B cell (primary cell): ENCODE measurements at places on chromosomes 16 and 17. TPM values are rescaled to one million over a fixed set of nuclear protein-coding genes. Genes with fewer than 3 reads are reported as not detected.

Gene DLX3
- not detected in 2 replicates for total RNA-seq

Gene SDR42E1
- 6.9 and 8.6 TPM in 2 replicates for total RNA-seq

Gene KRTAP4-5
- total RNA-seq: not detected in 2 replicates

Gene KCNH4
- total RNA-seq: 0.51 and 0.62 TPM in 2 replicates

Gene GOT2
- total RNA-seq: 31.2 and 33.6 TPM in 2 replicates

Gene PLK1
- 2.7 and 3.0 TPM in 2 replicates for total RNA-seq

DNA sequence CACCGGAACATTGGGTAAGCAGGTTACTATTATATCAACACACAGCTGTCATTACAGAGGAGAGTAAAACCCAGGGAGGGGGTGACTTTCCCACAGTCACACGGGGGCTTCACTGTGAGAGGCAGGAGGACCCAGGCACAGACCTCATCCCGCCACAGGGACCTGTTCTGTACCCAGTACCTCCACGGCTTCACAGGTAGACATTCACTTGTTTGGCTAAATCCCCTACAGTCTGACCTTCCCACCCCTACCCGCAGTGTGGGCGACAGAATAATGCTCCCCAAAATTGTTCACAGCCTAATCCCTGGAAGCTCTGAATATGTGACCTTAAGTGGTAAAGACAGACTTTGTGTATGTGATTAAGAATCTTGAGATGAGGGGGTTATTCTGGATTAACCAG is 16.5 kb downstream of the LITAF start:
- H3K4me1 ChIP-seq: peaks cover 50% of the 10 kb centered on the region
- H3K27me3 ChIP-seq: no peaks in the 10 kb centered on the region

DNA sequence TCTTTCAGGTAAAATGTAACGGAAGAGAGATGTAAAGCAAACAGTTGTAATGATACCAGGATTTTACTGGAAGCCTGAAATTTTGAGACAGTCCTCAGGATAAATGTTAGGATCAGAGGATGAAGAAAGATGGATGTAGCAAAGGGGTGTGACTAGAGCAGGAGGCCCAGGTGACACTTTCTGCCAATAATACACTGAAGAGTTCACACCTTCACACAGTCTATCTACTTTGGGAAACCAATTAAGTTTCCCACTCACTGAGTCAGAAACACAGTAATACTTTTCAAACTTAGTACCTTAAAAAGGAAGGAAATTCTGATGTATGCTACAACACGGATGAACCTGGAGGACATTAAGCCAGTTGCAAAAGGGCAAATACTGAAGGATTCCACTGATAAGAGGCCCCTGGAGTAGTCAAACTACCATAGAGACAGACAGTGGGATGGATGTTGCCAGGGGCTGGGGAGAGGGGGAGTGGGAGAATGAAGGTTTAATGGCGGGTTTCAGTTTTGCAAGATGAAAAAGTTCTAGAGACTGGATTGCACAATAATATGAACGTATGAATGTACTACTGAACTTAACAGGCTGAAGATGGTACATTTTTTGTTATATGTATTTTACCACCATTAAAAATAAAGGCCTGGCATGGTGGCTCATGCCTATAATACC is 62.3 kb downstream of the CYTH1 start:
- no peak for DNase-seq
- peaks cover 100% of the 10 kb centered on the region for H3K4me1 ChIP-seq
- peak overlapping the region; percentile 69 for H3K27ac ChIP-seq
- H3K4me3 ChIP-seq: no peak overlapping the region

DNA sequence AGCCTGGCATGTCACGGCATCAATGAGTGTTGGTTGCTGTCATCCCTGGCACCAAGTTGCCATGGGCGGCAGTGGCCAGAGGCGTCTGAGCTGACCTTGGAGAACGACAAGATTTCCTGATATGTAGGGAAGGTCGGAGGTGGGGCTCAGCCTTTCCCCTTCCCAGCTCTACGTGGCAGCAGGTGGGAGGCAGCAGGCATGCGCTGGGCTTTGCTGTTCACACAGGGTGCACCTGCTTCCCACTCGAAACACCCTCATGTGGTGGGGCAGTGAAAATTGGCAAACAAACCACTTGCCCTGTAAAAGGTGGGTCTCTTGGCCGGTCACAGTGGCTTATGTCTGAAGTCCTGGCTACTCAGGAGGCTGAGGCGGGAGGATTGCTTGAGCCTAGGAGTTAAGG is 12.3 kb upstream of the TFAP4 start:
- H3K27ac ChIP-seq: no peak overlapping the region
- no peaks in the 10 kb centered on the region for H3K27me3 ChIP-seq
- H3K4me1 ChIP-seq: peaks cover 7% of the 10 kb centered on the region
- no peak for DNase-seq

DNA sequence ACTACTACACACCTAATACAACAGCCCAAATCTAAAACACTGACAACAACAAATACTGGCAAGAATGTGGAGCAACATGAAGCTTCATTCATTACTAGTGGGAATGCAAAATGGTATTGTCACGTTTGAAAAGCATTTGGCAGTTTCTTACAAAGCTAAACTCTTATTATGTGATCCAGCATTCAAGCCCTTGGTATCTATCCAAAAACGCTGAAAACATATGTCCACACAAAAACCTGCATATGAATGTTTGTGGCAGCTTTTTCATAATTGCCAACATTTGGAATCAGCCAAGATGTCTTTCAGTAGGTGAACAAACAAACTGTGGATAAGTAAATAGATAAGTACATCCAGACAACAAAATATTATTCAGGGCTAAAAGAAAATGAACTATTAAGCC is 501.1 kb upstream of the KIF2B start:
- no peak for DNase-seq
- H3K4me1 ChIP-seq: no peaks in the 10 kb centered on the region

DNA sequence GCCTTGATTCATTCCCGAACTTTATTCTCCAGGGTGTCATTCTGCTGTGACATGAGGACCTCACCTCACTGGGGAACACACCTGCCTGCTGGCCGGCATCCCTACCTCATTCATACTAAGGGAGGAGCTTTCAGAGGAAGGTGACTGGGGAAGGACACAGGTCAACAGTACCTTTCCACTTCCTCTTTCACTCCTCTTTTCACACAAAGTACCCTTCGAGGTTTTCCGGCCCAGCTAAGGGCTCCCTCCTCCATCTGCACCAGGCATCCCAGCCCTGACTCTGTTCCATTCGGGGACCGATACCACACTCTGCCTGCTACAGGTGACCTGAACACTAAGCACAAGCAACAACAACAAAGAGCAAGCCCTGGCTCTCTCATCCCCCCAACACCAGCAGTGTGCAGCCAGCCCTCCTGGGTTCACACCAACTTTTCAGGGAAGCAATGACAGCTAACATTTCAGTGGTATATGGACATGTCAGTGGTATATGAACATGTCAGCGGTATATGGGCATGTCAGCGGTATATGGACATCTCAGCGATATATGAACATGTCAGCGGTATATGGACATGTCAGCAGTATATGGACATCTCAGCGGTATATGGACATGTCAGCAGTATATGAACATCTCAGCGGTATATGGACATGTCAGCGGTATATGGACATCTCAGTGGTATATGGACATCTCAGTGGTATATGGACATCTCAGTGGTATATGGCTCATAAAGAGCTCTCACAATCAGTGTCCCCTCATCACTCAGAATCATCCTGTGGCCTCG is 16.0 kb downstream of the TRIM25 start:
- H3K27ac ChIP-seq: peak overlapping the region; percentile 37
- no peak overlapping the region for H3K4me3 ChIP-seq
- peaks cover 4% of the 10 kb centered on the region for H3K36me3 ChIP-seq
- H3K27me3 ChIP-seq: no peaks in the 10 kb centered on the region

- no peak overlapping the region for H3K4me3 ChIP-seq
- H3K36me3 ChIP-seq: no peaks in the 10 kb centered on the region
- H3K4me1 ChIP-seq: no peaks in the 10 kb centered on the region
- DNase-seq: no peak
- no peaks in the 10 kb centered on the region for H3K27me3 ChIP-seq
Observed at GRCh38 chr17:58539698-58540097, 25.3 kb upstream of the MTMR4 start.

DNA sequence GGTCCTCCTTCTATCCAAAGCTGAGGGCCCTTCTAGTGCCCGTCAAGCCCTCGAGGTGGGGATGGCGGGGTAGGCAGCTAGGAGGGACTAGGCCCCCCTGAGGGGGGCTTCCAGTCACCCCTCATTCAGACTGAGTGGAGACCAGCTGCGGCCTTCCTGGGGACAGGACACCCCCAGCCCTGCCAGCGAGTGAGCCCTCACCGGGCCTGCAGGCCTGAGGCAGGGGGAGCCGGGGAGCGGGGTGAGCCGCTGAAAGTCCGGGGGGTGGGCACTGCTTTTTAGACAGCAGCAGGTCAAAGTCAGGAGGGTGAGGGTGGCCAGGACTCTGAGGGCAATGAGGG is 8.7 kb upstream of the KREMEN2 start:
- H3K4me1 ChIP-seq: peaks cover 13% of the 10 kb centered on the region
- H3K36me3 ChIP-seq: no peaks in the 10 kb centered on the region
- H3K27me3 ChIP-seq: peaks cover 31% of the 10 kb centered on the region
- no peak for DNase-seq
- H3K4me3 ChIP-seq: no peak overlapping the region
- H3K27ac ChIP-seq: no peak overlapping the region

- no peaks in the 10 kb centered on the region for H3K36me3 ChIP-seq
- no peak overlapping the region for H3K4me3 ChIP-seq
- H3K4me1 ChIP-seq: peaks cover 12% of the 10 kb centered on the region
- no peak overlapping the region for H3K27ac ChIP-seq
- H3K27me3 ChIP-seq: peaks cover 21% of the 10 kb centered on the region
- DNase-seq: no peak
Observed at GRCh38 chr17:35791681-35792350, 3.6 kb downstream of the MMP28 start.

GRCh38 chr17:64498308-64499203 is 1.7 kb upstream of the POLG2 start:
- peak overlapping the region; percentile 76 for H3K27ac ChIP-seq
- H3K4me3 ChIP-seq: no peak overlapping the region
- no peaks in the 10 kb centered on the region for H3K27me3 ChIP-seq
- peaks cover 33% of the 10 kb centered on the region for H3K4me1 ChIP-seq
- DNase-seq: no peak

- no peaks in the 10 kb centered on the region for H3K4me1 ChIP-seq
- no peak for DNase-seq
- no peak overlapping the region for H3K4me3 ChIP-seq
- H3K27ac ChIP-seq: no peak overlapping the region
Observed at GRCh38 chr17:61009663-61010062, 332.0 kb downstream of the BCAS3 start.

DNA sequence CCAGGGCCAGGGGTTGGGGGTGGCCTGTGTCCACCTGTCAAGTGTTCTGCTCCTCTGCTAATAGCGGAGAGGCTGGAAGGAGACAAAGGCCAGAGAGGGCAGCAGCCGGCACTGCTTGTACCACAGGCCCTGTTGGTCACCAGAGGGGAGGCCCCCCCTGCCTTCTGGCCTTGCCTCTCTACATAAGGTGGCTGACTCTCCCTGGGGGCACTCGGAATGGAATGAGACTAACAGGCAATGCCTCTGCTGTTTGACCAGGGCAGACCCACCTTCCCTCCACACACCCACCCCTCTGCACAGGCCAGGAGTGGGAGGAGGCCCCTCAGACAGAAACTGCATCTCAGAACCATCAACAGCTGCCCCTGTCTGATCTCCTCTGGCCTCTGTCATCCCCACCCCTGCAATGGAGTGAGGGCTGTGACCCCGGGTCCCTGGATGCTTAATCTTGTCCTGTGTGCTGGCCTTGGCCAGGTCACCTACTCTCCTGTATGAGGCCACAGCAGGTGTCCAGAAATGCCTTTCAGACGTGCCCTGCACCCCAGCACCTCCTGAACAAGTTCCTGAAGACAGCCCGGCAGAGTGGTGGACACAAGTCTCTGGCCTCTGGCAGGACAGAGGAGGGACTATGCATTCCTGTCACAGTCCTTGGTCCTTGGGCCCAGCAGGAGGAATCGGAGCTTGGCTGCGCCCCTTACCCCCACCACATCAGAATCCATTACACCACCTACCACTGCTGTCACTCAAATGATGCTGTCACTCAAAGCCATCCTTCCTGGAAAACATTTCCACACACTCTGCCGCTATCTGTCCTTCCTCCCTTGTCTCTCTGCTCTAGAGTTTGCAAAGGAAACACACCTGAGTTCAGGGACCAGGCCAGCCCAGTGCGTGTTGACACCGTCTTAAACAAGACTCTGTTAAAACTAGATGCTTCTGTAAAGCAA is 107.5 kb upstream of the ZNF750 start:
- peaks cover 15% of the 10 kb centered on the region for H3K36me3 ChIP-seq
- no peak for DNase-seq
- H3K27ac ChIP-seq: no peak overlapping the region
- no peaks in the 10 kb centered on the region for H3K27me3 ChIP-seq
- H3K4me1 ChIP-seq: no peaks in the 10 kb centered on the region

GRCh38 chr16:50584033-50584722 is 36.0 kb downstream of the NKD1 start:
- no peak overlapping the region for H3K27ac ChIP-seq
- peaks cover 20% of the 10 kb centered on the region for H3K4me1 ChIP-seq
- no peak overlapping the region for H3K4me3 ChIP-seq
- H3K27me3 ChIP-seq: no peaks in the 10 kb centered on the region
- DNase-seq: peak; percentile 23

- H3K36me3 ChIP-seq: no peaks in the 10 kb centered on the region
- no peak overlapping the region for H3K4me3 ChIP-seq
- no peak overlapping the region for H3K27ac ChIP-seq
- H3K27me3 ChIP-seq: no peaks in the 10 kb centered on the region
Observed at GRCh38 chr17:70344386-70345060, 175.2 kb downstream of the KCNJ2 start.

DNA sequence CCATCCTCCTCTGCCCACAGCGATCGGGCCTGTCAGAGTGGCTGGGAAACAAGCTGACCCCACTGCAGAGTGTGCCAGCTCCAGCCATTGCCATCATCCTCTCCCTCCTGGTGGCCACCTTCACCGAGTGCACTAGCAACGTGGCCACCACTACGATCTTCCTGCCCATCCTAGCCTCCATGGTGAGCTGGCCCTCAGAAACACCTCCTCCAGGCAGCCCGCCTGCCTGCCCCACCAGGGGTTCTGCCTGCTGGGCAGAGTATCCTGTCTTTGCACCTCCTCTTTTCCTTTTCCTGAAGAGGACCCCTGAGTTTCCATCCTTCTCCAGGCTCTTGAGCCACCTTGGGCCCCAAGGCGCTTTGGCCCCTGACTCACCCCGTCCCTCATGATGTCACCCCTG is 10.5 kb upstream of the FOXN1 start:
- peaks cover 2% of the 10 kb centered on the region for H3K4me1 ChIP-seq
- H3K27me3 ChIP-seq: no peaks in the 10 kb centered on the region
- no peak for DNase-seq
- H3K27ac ChIP-seq: no peak overlapping the region
- no peaks in the 10 kb centered on the region for H3K36me3 ChIP-seq
